ENCODE measurements at places on chromosomes 7 and 10.

DNA sequence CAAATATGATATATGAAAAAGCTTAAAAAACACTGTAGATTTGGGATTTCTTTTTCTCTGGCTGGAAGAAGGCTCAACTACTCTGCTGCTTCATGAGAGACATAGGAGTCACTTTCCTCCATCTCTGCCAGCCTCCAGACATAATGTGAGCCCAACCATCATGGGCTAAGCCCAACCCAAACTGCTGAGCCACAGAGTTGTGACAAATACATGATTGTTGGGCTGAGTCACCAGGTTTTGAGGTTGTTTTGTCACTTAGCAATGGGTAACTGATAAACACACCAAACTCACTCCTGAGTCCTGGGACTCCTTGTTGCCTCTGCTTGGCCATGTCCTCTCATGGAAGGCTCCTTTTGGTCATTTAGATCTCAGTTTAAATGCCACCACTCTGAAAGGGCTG is 381.8 kb upstream of the FZD8 start:
- no peak for DNase-seq

- no peak for DNase-seq
These were observed 12.2 kb downstream of the MAD1L1 start for GRCh38 chr7:2220506-2220905.

GRCh38 chr7:55304018-55304762 is 60.9 kb upstream of the LANCL2 start:
- no peak for DNase-seq

DNA sequence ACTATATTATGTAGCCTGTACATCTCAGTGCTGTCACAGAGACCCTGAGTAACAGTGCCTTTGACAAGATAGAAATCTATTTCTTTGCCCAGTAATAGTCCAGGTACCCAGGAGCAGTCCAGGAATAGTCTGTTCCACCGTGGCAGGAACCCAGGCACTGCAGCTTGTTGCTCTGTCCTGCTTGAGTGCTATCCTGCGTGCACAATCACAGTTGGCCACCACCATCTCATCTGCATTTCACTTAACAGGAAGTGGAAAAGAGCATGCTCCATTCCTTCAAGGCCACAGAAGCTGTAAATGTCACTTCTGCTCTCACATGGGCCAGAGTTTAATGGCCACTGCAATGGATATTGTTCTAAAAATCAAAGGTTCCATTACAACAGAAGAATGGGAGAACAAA is 61.5 kb upstream of the PRR15 start:
- DNase-seq = no peak

- no peak for DNase-seq
These were observed 56.4 kb upstream of the ECHDC3 start for GRCh38 chr10:11685787-11686218.

- no peak for DNase-seq
These were observed 12.4 kb downstream of the CPA5 start for GRCh38 chr7:130356876-130357611.

- DNase-seq = no peak
These were observed 127.5 kb downstream of the TES start for GRCh38 chr7:116337800-116338199.

DNA sequence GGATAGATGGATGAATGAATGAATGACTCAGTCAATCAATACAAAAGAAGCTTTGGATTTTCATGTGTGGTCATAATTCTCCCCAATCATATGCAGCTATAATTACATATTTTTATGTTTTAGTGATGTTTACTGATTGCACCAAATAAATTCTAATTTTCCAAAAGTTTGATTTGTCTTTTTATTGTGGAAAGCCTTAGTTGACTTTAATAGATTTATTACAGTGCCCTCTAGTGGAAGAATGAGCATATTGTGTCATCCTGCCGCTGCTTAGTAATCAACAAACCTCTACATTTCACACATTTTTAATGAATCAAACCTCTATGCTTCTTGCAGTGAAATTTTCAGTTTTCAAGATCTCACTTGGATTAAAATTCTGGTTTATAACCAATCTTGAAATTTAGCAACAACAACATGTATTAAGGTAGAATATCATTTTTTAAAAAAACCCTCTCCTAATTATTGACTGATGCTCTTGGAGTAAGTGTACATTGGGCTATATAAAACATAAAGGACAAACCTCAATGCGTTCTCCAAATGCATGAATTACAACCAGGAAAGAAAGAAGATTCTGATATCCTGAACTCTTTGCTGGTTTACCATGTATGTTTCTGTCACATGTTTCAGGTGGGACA is 55.6 kb upstream of the PNLIP start:
- no peak for DNase-seq

GRCh38 chr10:84308481-84309304 is 19.7 kb upstream of the CCSER2 start:
- DNase-seq = no peak

GRCh38 chr10:42936580-42936979 is 140.3 kb upstream of the RET start:
- no peak for DNase-seq

DNA sequence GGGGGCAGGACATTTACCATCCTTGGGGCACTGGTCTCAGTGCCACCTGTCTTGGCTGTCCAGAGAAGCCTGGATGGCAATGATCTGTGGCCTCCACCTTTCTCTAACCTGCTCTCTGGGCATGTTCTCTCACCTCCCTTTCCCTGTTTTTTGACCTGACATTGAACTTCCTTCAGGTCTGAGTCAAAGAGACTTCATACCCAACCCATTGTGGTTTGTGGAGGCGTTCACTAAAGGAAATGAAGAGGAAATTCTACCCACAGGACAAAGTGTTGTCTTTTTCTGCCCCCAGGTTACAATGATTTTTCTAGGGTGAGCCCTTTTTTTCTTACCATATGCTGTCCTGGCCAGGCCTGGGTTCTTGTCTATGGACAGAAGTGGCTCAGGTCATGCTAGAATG is 76.6 kb downstream of the CYP26A1 start:
- no peak for DNase-seq

- DNase-seq = no peak
These were observed 121.5 kb downstream of the SLIT1 start for GRCh38 chr10:97063983-97064837.

DNA sequence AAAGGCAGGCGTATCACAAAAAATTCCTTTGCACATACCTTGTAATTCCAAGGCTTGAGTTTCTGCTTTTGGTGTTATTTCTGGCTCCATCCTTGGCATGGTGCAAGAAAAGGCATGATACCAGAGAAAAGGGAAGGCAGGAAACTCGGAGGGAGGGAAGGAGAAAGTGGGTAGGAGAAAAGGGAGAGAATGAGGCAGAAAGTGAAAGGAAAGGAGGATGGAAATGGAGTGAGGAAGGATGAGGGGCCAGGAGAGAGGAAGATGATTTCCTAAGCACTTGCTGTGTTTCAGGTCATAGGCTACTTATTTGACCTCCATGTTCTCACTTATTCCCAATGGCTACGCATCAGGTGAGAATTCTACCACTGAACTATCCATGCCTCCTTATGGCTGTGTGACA is 110.8 kb upstream of the JCAD start:
- DNase-seq = no peak

DNA sequence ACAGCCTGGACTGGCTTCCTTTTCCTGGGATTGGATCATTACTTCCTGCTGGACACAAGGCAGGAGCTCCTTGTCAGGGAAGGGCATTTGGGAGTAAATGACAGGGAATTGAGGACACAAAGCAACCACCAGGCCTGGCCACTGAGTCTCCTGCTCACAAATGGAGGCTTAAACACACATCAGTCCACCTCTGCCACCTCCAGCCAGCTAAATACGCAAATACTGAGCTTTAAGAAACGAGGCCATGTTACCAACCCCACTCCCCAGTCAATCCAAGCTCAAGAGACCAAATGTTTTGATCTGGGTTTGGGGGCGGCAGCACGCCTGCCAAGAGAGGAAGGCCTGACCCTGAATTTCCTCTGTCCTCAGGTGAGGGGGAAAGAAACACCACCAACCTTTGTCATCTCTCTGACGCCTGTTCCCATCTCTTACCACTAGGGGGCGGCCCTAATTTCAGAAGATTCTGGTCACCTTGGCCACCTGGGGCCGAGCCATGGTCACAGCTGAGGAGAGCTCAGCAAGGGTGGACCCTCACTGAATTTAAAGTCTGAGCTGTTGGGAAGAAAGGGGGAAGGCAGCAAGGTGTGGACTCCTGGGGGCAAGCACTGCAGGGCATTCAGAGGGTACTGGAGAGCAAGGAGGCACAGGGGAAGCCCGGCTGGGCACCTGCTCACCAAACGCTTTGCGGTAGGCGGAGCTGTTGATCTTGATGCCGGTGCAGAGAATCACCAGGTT is 16.5 kb downstream of the AIFM2 start:
- peak; percentile 22 for DNase-seq

DNA sequence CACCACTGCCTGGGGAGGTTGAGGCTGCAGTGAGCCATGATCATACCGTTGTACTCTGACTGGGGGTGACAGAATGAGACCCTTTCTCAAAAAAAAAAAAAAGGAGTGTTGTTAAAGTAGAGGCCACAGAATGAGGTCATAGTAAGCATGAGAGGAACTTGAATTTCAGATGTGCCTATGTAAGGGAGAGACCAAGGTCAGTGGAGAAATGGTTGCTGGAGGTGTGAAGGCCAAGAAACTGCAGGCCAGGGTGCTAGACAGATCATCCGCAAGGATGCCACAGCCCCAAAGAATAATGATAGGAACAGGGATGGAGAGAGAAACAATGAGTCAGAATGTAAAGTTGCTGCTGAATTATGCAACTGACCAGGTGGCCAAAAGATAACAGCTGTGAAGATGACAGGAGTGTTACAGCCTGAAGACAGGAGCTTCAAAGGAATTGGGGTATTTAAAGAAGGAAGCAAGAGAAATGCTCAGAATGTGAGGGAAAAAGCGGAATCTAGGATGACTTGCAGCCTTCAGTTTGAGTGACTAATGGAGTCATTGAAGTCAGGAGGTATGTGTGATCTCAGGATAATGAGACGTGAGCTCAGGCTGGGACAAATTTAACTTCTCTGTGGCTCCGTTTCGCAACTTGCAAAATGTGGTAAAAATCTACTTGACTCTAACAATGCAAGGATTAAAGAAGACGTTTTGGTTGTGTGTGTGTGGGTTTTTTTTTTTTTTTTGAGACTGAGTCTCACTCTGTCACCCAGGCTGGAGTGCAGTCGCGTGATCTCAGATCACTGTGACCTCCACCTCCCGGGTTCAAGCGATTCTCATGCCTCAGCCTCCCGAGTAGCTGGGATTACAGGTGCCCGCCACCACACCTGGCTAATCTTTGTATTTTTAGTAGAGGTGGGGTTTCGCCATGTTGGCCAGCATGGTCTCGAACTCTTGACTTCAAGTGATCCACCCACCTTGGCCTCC is 22.2 kb downstream of the TYW1B start:
- DNase-seq = no peak

DNA sequence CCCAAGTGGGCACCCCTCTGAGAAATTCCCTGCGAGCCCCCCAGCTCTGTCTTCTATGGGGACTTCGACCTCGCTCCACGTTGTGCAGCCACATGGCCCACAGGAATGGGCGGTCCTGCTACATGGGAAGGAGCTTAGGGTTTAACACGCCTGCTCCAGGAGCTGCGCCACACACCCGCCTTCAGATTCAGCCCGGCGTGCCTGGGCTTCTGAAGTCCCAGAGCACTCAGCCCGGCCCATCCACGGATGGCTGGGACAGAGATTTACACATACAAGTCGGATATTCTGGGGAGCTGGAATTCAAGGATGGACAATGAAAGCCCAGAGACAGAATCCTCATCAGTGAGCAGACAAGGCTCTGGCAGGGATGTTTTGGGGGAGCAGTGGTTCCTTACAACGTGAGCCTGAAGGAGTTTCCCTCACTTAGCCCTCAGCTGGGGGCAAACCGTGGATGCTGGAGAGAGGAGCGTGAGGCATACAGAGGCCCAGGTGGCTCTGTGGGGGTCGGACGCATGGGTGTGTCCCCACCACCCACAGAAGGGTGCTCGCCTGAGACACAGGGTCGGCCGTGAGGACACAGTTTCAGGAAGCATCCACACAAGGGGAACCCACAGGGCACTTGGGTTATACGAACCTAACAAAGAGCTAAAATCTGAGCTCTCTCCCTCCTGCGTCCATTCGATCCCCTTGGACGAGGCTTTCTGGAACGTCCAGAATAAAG is 372.9 kb downstream of the DNAJB6 start:
- DNase-seq = no peak

- DNase-seq = no peak
These were observed 6.1 kb downstream of the CREM start for GRCh38 chr10:35132727-35133126.

DNA sequence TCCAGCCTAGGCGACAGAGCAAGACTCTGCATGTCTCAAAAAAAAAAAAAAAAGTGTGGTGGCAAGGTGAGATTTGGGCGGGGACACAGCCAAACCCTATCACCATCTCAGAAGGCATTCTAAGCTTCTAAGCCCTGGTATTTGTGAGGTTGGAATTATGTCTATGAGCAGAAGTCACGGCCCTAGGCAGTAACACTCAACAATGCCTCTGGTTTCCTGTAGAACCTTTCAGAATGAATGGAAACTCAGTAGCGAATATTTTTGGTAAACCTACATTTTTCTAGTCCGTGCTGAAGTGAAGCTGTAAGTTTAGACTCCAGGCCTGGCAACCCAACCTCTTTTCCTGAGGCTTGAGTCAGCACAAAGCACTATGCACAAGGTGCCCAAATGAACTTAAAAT is 88.3 kb downstream of the FAM107B start:
- no peak for DNase-seq

DNA sequence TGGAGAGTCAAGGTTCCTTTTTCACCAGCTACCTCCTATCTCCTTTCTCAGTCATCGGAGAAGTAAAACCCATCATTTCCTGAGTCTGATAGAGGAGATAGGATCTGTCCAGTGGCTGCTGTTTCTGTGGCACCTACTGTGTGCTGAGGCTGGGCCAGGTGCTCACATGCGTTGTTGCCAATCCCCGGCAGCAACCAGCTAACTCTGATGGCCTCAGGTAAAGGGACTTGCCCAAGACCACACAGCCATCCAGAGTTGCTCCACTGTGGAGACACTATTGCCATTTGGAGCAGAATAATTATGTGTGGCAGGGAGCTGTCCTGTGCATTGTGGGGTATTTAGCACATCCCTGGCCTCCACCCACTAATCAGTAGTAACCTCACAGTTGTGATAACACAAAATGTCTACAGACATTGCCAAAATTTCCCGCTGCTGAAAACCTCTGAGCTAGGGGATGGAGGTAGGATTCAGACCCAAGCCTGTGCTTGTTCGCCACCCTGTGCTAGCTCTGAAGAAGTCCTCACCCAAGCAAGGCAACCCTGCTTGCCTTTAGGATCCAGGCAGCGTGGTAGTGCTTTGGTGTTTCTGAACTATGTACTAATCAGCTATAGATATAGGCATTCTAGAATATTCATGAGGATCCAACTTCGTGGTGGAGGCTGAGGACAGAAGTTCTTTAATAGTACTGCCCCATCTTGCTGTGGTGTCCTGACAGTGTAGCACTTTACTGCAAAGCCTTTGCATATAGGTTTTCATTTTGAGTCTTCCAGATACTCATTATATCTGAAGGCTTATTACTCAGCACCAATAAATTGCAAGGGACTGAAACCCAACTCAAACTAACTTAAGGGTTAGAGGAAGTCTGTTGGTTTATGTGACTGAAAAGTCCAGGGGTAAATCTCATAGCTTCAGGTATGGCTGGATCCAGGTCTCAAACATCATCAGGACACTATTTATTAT is 164.6 kb downstream of the GRK5 start:
- DNase-seq = no peak

- DNase-seq = no peak
These were observed 89.1 kb upstream of the ADO start for GRCh38 chr10:62715383-62715782.

- no peak for DNase-seq
These were observed 96.8 kb upstream of the SAMD8 start for GRCh38 chr10:75014516-75015230.

- DNase-seq = no peak
These were observed 54.3 kb downstream of the SPOCK2 start for GRCh38 chr10:72034040-72034499.

All from stimulated activated CD4-positive, alpha-beta T cell treated with anti-CD3 and anti-CD28 coated beads, Interleukin-1b, Interleukin-23, amount 100 ng/mL, for 24 hours (primary cell).